ENCODE measurements at places on chromosomes 7 and 10.

GRCh38 chr7:106625678-106626301 is 35.2 kb downstream of the CCDC71L start:
- no peak for DNase-seq

- DNase-seq: no peak
Observed at GRCh38 chr7:27802999-27803398, 63.0 kb downstream of the TAX1BP1 start.

DNA sequence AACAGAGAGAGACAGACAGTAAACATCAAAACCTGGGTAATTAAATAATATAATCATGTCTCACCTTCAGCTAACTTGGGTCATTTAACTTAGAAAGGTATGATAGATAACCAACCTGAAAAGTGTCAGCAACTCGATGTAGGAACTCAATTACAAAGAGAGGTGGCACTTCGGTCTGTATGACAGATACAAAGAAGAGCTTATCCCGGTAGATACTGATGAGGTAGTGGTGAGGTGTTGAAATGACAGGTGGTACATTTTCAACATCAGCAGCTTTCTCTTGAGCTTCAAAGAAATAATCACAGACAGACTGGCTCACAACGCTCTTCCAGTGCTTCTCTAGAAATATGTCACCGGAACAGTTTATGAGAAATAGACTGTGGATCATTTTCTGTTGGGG is 12.6 kb downstream of the AP3M1 start:
- DNase-seq: no peak

- DNase-seq: no peak
Observed at GRCh38 chr10:117271427-117271826, 30.5 kb downstream of the SLC18A2 start.

DNA sequence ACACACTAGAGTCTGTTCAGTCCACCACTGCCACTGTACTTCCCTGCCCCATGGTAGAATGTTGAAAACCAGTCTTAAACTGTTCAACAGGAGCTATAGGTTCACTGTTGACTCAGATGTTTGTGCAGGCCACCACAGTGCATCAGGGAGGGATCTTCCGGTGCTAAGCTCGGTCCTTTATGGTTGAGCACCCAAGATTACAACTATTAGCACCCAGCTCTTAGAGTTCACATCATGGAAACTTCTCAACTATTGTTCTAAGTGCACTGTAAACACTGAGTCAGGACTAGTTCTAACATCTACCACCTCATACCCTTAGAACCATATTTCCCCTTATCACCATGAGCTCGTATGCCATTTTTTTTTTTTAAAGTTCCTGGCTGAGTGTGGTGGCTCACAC is 97.1 kb upstream of the MXI1 start:
- no peak for DNase-seq

DNA sequence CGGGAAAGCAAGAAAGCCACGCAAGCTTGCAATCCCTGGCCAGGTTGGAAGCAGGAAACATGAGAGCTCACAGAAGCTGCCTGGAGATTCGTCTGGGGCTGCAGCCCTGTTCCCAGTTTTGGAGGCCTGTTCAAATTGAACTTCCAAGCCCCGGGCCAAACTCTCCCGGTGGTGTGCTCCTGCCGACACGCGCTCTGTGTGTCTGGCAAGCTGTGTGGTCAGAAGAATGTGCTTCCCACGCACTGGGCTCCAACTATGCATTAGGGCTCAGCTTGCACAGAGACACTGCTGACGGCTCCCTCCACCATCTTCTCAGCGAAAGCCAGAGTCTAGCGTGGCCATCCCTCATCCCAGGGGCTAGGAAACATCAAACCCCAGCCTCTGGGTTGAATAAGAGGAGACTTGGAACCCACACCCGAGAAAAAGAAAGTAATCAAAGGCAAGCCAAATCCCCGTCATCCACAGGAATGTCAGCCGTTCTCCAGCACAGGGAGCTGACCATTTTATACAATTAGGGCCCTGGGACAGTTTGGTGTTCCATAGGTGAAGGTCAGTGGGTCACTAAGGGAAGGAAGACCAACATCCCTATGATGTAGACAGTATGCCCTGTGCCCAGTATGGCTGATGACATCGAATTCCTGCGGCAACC is 107.2 kb downstream of the FGFR2 start:
- DNase-seq: no peak
